ENCODE measurements at places on chromosomes 1 and 21. TPM values are rescaled to one million over a fixed set of nuclear protein-coding genes. Genes with fewer than 3 reads are reported as not detected.

DNA sequence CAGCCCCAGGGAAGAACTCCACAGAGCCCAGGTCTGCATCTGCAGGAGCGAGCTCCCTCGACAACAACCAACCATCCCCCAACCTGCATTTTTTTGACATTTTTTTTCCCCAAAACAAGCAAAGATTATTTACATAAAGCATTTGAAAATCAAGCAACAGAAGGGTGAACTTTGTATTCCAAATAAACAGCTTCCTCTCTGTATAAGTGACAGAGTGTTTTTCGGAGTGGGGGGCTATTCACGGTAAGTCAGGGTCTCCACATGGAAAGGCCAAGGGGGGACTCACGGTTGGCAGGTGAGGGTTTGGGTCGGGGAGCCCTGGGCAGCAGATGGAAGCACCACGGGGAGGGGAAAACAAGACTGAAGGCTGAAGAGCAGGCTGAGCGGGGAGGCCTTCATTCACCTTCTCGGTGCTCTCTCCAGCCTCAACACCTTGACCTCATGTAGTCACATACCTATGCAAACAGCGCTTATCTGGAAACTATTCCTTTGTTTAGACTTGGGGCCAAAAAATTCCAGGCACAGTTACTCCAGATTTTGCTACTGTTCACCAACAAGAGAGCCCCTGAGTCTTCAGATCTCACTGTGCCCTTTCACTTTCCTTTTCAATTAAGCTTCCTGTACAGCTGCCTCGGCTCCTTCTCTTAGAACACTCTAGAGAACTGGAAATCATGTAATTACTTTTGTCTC is 27.6 kb downstream of the C2CD2 start:
- H3K4me1 ChIP-seq = no peaks in the 10 kb centered on the region
- no peaks in the 10 kb centered on the region for H3K36me3 ChIP-seq
- H3K27me3 ChIP-seq = no peaks in the 10 kb centered on the region
- H3K27ac ChIP-seq = peak overlapping the region; percentile 79

The KRTAP7-1 gene
- not detected for total RNA-seq

The CFAP45 gene
- total RNA-seq = 3.6 TPM

DNA sequence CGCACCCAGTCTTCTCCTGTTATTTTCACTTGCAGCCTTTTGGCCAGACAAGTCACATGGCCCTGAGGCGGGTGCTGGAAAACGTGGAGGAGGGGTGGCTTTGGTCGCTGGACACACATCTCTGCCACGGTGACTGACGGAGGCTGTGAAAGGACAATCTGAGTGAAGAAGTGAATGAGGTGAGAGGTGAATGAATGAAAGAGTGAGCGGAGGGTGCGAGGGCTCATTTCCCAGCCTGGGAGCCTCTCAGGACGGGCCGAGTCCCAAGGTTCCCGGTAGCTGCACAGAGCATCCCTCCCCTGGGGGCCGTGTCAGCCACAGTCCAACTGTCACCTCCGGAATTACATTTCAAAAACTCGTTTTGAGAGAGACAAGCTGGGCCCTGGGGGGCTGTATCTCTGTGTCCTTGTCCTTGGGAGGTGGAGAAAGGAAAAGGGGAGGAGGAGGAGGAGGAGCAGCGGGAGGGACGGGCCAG is 89.6 kb downstream of the UBIAD1 start:
- no peaks in the 10 kb centered on the region for H3K36me3 ChIP-seq
- no peak overlapping the region for H3K27ac ChIP-seq
- no peak for DNase-seq

The IFI44L gene
- 27.2 TPM for total RNA-seq

The KCNJ10 gene
- total RNA-seq = not detected

- no peak overlapping the region for H3K4me3 ChIP-seq
- no peaks in the 10 kb centered on the region for H3K27me3 ChIP-seq
- no peak for DNase-seq
- no peaks in the 10 kb centered on the region for H3K4me1 ChIP-seq
These were observed 122.7 kb downstream of the UCHL5 start for GRCh38 chr1:192936313-192937018.

DNA sequence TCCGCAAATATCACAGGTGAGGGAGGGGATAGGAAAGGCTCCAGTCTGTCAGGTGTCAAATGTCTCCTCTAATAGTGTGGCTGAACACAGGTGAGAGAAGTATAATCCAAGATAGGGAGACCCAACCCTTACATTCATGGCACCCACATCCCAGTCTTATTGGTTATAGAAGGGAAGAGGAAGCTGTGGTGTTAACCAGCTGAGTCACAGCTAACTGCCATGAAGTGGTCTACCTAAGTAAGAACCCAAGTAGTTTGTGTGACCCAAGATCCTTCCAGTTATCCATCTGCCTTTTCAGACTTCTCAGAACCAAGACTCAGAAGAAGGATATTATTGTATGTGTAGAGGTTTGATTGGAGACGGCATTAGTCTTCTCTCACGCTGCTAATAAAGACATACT is 37.1 kb downstream of the DDAH1 start:
- H3K27ac ChIP-seq = peak overlapping the region; percentile 23
- no peak for DNase-seq
- no peaks in the 10 kb centered on the region for H3K27me3 ChIP-seq
- H3K4me3 ChIP-seq = no peak overlapping the region
- H3K4me1 ChIP-seq = no peaks in the 10 kb centered on the region

DNA sequence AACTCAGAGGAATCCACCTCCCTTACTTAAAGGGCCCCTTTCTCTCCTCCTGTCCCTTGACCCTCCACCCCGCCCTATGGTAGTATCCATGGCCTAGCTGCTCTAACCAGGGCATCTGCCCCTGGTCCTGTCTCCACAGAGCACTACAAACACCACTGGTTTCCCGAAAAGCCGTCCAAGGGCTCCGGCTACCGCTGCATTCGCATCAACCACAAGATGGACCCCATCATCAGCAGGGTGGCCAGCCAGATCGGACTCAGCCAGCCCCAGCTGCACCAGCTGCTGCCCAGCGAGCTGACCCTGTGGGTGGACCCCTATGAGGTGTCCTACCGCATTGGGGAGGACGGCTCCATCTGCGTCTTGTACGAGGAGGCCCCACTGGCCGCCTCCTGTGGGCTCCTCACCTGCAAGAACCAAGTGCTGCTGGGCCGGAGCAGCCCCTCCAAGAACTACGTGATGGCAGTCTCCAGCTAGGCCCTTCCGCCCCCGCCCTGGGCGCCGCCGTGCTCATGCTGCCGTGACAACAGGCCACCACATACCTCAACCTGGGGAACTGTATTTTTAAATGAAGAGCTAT is 1.7 kb downstream of the BTG2 start:
- no peaks in the 10 kb centered on the region for H3K27me3 ChIP-seq
- H3K27ac ChIP-seq = peak overlapping the region; percentile 100
- DNase-seq = no peak
- H3K4me3 ChIP-seq = peak overlapping the region; percentile 77
- H3K36me3 ChIP-seq = no peaks in the 10 kb centered on the region

The APOBEC4 gene
- total RNA-seq = not detected

The TNNT2 gene
- not detected for total RNA-seq

The OR10J1 gene
- total RNA-seq = not detected

The CATSPERE gene
- 16.8 TPM for total RNA-seq

The SEC16B gene
- 4.7 TPM for total RNA-seq

DNA sequence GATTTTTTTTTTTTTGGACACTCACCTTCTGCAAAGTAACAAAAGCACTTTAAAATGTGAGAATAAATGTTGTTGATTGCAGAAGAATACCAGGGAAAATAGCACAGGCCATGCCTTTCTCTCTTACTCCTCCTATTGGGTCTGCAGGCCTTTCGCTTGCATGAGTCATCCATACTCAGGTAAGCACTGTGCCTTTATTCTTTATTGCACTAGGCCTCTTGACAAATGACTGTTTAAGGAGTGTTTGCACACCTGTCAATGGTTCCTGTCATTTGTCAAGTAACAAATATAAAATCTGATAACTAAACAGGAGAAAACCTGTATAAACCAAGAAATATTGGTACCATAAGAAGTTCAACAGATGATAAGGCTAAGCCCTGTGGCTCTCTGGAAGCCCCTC is 106.5 kb downstream of the RGS7 start:
- H3K27me3 ChIP-seq = no peaks in the 10 kb centered on the region
- no peaks in the 10 kb centered on the region for H3K36me3 ChIP-seq
- H3K27ac ChIP-seq = no peak overlapping the region

The KRTAP13-2 gene
- total RNA-seq = not detected

The AK2 gene
- 55.0 TPM for total RNA-seq

The MAP1LC3C gene
- total RNA-seq = 0.59 TPM

- H3K27ac ChIP-seq = no peak overlapping the region
- no peaks in the 10 kb centered on the region for H3K27me3 ChIP-seq
- no peaks in the 10 kb centered on the region for H3K4me1 ChIP-seq
- no peaks in the 10 kb centered on the region for H3K36me3 ChIP-seq
- no peak overlapping the region for H3K4me3 ChIP-seq
- DNase-seq = no peak
These were observed 21.0 kb upstream of the ATP13A2 start for GRCh38 chr1:17032741-17033140.

DNA sequence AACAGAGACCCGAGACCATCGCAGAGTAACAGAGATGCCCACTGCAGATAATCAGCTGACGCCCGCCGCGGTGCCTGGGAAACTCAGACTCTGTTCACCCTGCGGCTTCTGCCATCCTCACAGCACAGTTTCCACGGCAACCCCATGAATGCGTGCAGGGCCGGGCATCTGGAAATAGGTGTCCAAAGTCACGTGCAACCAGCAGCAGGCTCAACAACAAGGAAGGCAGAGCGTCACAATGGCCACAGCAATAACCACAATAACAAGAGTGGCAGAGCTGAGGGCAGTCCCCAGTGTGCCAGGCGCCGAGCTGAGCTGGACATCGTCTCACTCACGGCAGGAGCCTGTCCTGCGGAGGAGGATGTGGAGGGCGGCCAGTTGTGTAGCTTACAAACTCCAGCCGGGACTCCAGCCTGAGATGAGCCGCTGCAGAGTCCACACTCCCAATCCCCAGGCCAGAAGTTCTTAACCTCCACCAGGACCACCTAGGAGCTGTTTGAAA is 102.0 kb downstream of the CRYAA start:
- H3K27ac ChIP-seq = no peak overlapping the region
- no peak overlapping the region for H3K4me3 ChIP-seq
- H3K4me1 ChIP-seq = peaks cover 7% of the 10 kb centered on the region
- H3K27me3 ChIP-seq = no peaks in the 10 kb centered on the region

DNA sequence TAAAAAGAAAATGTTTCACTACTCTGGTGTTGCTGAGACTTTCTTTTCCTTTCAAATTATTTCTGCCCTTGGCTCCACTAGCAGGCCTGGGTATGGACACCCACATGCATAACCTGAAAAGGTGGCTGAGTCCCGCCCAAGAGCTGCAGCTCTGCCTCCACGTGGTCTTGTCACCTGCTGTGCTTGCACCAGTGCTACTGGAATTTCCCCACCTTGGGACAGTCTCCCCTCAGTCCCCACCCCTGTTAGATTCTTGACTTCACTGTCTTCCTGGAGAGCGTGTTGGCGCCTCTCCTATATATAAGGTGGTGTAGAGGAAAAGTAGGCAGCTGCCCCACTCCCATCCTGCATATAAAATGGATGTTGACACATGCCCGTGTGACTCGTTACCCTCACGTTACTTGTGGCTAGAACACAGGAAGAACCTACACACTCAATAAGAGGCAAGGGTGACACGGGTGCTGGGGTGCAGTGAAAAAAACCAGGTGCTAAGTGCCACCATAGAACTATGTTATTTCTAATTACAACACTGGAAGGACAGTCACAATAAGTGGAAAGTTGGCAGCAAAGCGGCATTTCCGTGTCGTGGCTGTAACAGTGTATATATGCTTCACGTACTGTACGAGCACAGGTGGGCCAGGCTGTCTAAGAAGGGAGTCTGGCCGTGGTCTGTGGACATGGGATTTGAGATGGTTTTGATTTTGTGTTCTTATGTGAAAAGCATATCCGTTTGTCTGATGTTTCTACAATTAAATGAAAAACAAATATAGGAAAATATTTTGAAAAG is 61.0 kb downstream of the POFUT2 start:
- no peaks in the 10 kb centered on the region for H3K36me3 ChIP-seq
- H3K4me1 ChIP-seq = no peaks in the 10 kb centered on the region
- no peaks in the 10 kb centered on the region for H3K27me3 ChIP-seq
- H3K27ac ChIP-seq = no peak overlapping the region

DNA sequence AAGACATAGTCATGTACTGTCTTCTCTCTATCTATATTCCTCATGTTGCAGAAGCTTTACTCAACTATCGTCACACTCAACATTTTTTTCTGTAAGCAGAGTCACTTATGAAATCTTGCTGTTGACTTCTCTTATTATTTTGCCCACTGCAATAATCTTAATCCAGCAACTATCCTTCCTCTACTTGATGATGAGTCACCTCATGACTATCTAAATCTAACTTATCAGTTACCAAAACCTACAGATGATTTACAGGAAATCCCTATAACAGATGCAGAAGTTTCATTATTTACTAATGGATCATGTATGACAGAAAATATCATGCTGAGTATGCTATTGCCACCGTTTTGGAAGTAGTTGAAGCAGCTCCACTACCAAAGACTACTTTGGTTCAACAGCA is 378.9 kb downstream of the DUSP10 start:
- no peak overlapping the region for H3K27ac ChIP-seq
- H3K27me3 ChIP-seq = no peaks in the 10 kb centered on the region
- H3K4me3 ChIP-seq = no peak overlapping the region
- DNase-seq = no peak
- no peaks in the 10 kb centered on the region for H3K4me1 ChIP-seq

DNA sequence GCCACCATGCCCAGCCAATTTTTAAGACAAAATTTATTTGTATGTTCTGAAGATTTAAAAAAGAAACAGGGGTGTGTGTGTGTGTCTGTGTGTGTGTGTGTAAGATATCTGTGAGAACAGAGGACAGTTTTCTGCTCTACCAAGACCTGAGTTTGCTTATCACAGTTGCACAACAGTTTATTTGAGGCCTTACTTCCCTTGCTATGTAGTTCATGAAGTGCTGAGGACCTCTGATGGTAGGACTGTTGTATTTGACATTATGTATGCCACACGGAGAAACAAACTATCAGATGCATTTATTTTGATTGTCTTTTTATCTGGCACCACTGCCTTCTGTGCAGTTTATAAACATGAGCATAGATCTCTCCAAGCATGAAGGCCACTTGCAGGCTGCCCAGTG is 355.2 kb downstream of the PBX1 start:
- H3K27ac ChIP-seq = peak overlapping the region; percentile 34
- no peaks in the 10 kb centered on the region for H3K4me1 ChIP-seq
- no peaks in the 10 kb centered on the region for H3K27me3 ChIP-seq
- H3K4me3 ChIP-seq = no peak overlapping the region
- no peaks in the 10 kb centered on the region for H3K36me3 ChIP-seq
- peak; percentile 33 for DNase-seq

DNA sequence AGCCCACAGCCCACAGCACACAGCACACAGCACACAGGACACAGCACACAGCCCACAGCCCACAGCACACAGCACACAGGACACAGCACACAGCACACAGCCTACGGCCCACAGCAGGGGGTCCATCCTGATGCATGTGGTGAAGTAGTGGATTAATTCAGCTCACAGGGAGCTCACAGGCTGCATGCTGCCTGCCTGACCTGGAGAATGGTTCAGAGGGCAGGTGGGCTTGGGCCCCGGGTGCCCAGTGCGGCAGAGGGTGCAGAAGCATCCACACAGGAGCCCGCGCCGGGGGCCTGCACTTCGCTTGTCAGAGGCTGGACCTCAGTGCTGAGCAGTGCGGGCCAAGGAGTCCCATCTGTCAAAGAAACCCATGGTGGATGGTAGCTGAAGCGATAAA is 21.1 kb upstream of the AJAP1 start:
- no peaks in the 10 kb centered on the region for H3K4me1 ChIP-seq
- H3K4me3 ChIP-seq = no peak overlapping the region
- no peak for DNase-seq
- no peaks in the 10 kb centered on the region for H3K27me3 ChIP-seq

Data from uterus (tissue), 4 donors.